ENCODE measurements at places on chromosomes 13 and 19.

DNA sequence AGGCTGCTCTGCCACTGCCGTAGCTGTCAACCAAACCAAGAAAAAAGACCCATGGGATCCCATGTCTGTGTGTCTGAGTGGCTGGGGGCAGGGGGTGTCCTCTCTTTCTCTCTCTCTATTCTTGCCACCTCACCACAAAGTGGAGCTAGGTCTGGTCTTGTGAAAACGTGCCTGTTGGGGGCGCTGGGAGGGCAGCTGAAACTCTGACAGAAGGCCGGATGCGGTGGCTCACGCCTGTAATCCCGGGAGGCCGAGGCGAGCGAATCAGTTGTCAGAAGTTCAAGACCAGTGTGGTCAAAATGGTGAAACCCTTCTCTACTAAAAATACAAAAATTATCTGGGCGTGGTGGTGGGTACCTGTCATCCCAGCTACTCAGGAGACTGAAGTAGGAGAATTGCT lies 29.2 kb downstream of the ZNF146 start:
- no peak for DNase-seq

DNA sequence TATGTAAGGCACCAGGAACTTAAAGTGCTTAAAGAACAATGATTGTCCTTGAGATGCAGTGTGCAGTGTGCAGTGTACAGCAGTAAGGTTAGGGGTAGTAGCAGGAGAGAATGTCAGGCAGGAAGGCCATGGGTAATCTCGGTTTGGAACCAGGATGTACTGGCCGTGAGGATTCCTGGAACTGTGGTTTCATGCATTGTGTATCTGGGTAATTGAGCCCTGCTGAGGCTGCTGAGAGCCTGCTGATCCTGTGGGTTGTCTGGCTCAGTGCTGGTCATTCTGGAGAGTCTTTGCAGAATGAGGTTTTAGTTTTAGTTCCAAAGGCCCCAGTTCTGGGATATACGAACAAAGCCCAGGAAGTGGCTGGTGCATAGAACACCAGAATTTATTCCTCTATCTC lies 71.0 kb downstream of the ZNF568 start:
- no peak for DNase-seq

DNA sequence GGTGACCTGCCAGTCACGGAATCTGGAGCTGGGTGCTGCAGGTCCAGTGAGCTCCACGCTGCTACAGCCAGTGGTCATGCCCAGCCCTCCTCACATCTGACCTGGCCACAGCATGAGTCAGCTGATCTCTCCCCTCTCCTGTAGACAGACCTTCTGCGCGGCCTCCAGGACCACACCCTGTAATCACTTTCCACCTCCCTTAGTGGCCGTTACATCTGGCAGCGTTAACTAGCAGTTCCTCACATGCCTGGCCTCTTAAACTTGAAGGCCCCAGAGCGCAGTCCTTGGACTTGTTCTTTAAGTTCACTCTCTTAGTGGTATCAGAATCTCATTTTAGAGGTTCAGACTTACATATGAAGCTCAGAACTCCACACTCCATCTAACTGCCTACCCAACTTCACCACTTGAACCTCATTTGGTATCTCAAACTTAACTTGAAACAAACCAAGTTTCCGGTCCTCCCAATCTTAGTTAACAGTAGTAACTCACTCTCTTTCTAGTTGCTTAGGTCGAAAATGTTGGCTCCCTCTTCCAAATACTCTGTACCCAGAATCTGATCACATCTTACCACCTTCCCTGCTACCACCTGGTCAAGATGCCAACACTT lies 22.7 kb downstream of the MIPEP start:
- DNase-seq: no peak

DNA sequence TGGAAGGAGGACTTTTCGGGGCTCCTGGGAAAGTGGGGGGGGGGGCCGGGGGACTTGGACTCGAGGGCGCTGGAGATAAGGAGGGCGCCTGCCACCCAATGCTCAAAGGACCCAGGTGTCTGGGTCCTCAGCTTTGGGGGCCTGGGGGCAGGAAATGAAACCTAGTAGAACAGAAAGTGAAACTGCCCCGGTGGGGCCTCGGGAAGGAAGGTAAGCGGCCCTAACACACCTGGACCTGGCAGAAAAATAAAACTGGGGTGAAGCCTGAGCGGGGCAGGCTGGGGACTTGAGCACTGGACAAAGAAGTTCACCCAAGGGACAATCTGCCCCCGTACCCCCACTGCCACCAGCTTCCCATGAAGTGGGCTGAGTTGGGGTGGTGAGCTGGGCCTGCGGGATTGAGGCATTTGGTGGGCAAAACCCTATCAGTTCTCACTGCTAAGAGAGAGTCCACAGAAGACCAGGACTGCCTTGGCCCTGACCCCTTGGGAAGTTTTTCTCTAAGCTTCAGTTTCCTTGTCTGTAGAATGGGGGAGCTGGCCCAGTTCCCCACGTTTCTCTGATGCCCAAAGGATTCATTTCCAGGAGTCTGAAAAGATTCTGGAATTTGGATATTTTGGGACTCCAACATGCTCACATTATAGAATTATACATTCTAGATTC lies 2.3 kb downstream of the PRKD2 start:
- no peak for DNase-seq

DNA sequence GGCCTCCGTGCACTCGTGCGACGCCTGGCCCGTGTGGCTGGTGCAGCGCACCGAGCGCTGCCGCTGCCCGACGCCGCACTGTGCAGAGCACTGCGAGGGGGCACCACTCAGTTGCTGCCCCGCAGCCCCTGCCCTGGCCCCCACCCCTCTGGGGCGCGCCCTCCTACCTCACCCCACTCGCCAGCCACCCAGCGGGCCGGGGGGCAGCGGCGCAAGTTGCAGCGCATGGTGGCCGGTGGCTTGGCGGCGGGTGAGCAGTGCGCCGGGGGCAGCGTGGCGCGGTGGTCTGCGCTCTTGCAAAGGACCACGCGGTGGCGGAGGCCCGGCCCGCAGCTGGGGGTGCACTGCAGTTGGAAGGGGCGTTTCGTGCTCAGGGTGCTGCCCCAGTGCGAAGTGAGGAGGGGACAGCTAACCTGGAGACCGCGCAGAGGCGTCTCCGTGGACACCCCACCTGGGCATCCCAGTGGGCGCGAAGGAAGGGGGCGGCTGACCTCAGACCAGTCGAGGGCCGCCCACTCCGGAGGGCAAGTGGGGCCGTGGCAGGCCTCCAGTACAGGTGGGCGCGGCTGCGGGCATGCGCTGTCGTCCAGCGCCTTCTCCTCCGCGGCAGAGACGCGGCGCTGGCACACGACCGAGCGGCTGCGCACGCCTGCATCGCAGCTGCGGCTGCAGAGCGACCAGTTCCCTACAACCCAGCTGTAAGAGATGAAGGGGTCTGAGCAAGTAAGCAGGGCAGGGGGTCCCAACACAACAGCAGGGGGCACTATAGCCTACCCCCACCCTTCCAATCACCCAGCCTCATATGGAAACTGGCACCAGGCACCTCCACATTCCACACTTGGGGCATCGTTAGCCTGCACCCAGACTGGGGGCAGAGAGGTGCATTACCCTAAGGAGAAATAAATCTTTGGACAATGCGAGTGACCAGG lies 8.0 kb upstream of the MYO1F start:
- DNase-seq: no peak

GRCh38 chr19:7905268-7905667 lies 1.6 kb downstream of the MAP2K7 start:
- no peak for DNase-seq

GRCh38 chr13:43206838-43207237 lies 183.5 kb downstream of the DNAJC15 start:
- no peak for DNase-seq

DNA sequence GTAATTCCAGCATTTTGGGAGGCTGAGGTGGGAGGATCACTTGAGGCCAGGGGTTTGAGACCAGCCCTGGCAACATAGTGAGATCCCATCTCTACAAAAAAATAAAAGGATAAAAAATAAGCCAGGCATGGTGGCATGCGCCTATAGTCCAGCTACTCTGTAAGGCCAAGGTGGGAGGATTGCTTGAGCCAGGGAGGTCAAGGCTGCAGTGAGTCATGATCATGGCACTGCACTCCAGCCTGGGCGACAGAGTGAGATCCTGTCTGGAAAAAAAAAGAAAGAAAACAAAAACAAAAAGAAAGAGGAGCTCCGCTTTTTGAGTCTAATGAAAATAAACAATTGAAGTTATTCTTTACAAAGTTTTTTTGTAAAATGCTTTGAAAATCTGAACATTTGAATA lies 326.2 kb downstream of the GPC5 start:
- no peak for DNase-seq

DNA sequence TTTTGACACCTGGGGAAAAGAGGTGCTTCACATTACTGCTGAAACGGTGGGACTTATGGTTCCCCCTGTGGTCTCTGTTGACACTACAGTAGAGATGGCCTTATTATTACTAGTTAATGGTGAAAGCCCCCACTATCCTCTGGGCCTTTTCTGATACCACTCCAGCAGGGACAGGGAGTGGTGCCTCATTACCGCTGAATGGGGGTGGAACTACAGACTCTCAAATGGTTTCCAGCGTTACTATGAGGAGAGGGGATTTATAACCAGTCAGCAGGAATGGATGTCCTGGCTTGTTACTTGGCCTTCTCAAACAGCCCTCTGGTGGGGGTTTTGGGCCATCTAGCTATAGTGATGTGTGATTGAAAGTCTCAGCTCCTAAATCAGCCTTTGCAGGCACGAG lies 96.7 kb upstream of the DIAPH3 start:
- DNase-seq: no peak

DNA sequence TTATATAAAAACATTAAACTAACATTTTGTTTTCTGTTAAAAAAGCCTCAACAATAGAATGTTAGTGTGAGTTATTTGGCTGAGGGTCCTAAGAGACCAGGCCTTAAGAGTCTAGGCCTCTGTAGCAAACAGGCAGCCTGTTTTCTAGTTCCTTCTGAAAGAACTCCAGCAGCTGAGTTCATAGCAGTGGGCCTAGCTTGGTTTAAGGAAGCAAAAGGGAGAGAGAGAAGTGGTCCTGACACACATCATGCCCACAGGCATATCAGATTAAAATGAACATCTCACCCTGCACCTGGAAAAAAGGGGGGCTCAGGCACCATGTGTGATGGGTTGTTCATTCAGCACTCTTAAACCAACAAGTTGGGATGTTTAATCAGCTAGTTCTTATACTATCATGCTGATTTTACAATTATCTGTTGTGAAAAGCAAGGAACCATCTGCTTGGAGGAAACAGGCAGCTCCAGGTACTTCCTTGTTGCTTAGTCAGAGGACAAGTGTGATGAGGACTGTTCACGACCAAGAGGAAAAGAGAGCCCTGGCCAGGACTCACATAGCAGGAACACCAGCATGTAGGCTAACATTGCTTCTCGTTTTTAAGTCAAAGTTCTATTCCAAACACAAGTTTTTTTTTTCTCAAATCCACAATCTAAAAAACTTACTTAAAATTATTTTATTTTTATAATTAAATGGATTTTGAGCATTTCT lies 81.3 kb upstream of the FRY start:
- no peak for DNase-seq

DNA sequence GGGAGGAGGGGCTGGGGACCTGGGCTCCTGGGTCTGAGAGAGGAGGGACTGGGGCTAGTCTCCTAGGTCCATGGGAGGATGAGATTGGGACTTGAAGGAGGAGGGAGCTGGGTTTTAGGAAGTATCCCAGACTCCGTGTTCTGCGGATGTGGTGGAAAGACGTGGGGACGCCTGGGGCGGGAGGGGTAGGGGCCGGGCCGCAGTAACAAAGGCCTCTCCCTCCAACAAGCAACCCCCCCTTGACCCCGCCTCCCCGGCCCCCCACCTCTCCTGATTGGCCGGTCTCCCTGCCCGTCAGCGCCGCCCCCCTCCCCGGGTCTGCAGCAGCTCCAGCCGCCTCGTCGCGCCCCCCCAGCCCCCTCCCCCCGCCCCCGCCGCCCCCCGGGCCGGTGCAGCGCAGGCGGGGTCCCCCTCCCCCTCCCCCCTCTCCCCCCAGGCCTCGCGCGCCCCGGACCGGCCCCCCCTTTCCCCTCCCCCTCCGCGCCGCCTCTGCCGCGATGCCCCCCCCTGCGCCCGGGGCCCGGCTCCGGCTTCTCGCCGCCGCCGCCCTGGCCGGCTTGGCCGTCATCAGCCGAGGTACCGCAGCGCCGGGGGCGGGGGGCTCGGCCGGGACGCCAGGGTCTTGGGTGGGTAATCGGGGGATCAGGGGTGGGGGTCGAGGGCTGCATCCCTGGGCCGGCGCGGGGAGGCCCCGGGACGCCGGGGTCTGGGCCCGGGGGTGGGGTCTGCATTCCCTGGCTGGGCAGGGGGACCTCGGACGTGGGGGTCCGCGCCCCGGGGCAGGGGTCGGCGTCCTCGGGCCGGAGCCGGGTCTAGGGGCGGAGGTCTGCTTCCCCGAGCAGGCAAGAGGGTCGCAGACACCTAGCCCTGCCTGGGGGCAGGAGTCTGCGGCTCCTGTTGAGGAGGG lies at the start of gene IGLON5:
IGLON5 (plus strand) TSS at position 294 of the 907 bp plus-strand sequence; CDS start at position 498, 204 bp downstream.
- no peak for DNase-seq
